ENCODE measurements at places on chromosomes 1 and 21. TPM values are rescaled to one million over a fixed set of nuclear protein-coding genes. Genes with fewer than 3 reads are reported as not detected.

DNA sequence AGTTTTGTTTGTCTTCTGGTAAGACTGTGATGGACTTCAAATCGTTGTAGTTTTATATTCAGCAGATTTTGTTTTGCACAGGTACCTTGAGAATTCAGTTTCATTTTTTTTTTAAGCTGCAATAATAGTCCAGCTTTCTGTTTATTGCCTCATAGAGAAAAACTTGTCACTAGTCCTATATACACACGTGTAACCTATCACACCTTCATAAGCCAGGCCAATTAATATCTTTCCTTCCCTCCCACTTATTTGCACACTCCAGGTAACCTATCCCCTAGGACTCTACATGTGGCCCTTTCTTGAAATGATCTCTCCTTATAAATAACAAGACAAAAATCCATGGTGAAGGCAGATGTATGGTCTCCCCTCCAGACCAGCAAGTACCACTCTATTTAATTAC, 62.4 kb downstream of the SLC22A15 start:
- no peak for DNase-seq

The HLCS gene
- total RNA-seq = 16.4 TPM

The FNDC5 gene
- 0.51 TPM for total RNA-seq

DNA sequence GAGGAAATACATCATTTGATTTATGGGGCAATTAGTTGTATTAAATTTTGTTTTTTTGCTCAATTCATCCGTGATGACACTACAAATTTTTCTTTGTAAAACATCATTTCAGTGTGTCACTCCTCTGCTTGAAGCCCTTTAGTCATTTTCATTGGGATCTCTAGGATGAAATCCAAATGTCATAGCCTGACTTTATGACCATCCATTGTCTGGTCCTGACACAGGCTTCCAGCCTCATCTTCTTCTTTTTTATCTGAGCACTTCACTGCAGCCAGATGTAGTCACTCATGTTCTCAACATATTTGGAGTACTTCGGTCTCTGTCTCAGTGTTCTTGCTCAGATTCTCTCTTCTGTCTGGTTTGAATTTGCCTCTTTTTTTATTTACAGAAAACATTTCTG, 173.1 kb downstream of the HMCN1 start:
- DNase-seq = no peak

- no peak for DNase-seq
These were observed 79.4 kb downstream of the SEC16B start for GRCh38 chr1:177890479-177890878.

The PADI4 gene
- total RNA-seq = not detected

The SEMA6C gene
- 6.2 TPM for total RNA-seq

GRCh38 chr1:210049616-210050015, 111.6 kb downstream of the SYT14 start:
- no peak for DNase-seq

GRCh38 chr1:208136459-208137182, 107.6 kb downstream of the PLXNA2 start:
- DNase-seq = no peak

DNA sequence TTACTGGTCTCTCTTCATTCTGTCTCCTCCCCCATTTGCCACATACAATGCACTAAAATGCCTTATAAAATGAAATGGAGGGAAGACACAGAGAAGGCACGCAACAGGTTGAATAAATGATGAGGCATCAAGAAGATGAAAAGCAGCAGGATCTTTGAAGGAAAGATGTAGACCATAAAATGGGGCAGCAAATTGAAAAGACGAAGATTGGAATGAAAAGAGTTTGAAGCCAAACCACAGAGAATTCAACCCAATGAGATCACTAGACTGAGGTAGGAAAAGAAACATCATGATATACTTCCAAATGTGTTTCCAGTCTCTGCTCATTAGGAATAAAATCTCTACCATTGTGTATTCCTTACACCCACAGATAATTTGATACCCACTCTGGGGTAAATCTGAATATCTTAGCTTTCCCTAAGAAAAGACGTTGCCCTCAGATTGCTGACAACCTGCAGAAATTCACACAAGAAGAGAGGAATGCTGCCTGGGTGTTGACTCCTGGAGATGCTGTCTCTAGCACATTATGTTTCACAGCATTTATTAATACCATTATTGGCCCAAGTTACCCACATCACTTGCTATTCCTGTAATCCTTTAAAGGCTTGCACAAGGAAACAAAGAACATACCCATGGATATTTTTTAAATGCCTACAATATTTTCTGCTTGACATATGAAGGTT, 230.9 kb downstream of the LTN1 start:
- no peak for DNase-seq

GRCh38 chr1:25944986-25945385, 38.8 kb upstream of the STMN1 start:
- DNase-seq = no peak

DNA sequence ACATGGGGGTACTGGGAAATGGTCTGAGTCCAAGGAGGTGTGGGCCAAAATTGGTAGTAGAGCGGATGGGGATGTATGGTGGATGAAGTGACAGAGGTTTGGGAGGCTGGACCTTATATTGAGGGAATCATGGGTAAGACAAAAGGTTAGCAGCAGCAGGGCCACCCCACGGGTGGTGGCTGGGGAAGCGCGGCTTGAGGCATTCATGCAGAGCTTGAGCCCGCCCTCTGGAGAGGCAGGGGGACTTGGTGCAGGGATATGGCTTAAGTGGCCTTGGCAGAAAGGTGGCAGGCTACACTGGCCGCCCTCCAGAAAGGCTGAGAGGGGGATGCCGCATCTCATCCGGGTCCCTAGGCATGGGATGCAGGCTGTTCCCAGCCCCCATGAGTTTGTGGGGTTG, 31.5 kb downstream of the HMGB4 start:
- DNase-seq = no peak

GRCh38 chr1:19533626-19534025, 48.3 kb upstream of the CAPZB start:
- no peak for DNase-seq

DNA sequence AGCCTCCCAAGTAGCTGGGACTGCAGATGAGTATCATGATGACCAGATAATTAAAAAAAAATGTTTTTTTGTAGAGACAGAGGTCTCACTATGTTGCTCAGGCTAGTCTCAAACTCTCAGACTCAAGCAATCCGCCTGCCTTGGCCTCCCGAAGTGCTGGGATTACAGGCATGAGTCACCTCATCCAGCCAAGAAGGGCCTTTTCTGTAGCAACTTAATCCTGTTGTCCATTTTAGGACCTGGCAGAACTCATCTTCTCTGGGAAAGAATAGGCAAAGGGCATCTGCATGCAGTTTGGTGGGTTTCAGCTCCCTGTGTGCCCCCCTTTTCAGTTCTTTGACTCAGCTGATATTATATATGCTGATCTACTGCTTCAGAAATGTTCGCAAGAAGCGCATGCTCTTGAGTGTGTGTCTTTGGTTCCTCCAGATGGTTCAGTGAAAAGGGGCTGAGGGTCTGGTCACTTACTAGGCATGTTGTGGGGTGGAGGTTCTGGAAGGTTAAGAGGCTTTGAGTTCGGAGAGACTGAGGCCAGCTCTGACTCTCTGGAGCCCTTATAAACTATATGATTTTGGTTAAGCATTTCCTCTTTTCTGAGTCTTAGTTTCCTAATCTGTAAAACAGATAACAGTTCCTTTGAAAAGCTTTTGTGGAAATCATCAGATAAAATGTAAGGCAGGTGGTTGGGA, 19.4 kb upstream of the SRSF4 start:
- DNase-seq = no peak

The COL11A1 gene
- total RNA-seq = under 0.01 TPM

The NUDT4B gene
- 11.9 TPM for total RNA-seq

DNA sequence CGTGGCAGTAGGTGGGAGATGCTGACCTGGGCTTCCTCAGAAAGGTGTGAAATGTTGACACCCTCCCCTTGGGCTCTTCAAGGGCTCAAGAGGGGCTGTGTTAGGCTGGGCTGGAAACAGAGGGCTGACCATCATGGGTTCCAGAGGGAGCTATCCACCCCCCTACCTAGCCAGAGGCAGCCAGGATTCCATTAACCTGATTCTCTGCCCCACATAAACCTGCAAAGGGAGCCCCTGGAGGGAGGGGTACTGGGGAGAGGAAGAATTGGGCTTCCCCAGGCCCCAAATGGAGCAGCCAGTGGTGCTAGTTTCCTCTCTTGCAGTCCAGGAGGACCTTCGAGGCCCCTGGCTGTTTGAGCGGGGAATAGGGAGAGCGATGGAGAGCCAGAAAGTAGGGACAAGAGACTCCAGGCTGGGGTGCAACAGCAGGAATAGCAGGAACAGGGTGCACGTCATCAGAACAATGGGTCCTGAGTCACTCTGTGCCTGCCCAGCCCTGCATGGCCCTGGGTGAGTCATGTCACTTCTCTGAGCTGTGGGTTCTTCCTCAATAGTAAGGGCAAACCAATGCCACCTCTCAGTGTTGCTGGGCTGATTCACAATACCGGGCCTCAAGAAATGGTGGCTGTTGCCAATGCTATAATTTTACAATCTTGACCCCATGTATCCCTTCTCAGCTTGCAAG, 121.2 kb downstream of the EPHB2 start:
- peak; percentile 41 for DNase-seq

DNA sequence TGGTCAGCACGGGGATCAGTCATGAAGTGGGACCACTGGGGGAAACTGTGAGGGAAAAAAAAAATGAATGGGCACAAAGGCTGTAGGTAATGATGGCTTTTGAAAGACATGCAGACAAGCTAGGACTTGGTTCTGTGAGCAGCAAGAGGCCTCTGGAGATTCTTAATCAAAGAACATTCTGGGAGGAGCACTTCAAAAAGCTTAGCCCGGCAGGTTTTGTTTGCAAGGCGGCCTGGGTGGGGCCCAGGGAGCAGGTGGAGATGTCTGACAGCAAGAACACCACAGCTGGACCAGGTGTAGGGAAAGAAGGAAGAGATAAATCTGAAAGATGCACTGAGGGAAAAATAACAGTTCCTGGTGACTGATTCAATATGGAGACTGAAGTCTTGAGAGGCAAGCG, 6.0 kb downstream of the TEX35 start:
- no peak for DNase-seq

The C1orf87 gene
- not detected for total RNA-seq

GRCh38 chr1:179143322-179143721, 61.5 kb downstream of the TOR3A start:
- no peak for DNase-seq

GRCh38 chr1:203167913-203168200, 7.8 kb downstream of the MYBPH start:
- DNase-seq = no peak

DNA sequence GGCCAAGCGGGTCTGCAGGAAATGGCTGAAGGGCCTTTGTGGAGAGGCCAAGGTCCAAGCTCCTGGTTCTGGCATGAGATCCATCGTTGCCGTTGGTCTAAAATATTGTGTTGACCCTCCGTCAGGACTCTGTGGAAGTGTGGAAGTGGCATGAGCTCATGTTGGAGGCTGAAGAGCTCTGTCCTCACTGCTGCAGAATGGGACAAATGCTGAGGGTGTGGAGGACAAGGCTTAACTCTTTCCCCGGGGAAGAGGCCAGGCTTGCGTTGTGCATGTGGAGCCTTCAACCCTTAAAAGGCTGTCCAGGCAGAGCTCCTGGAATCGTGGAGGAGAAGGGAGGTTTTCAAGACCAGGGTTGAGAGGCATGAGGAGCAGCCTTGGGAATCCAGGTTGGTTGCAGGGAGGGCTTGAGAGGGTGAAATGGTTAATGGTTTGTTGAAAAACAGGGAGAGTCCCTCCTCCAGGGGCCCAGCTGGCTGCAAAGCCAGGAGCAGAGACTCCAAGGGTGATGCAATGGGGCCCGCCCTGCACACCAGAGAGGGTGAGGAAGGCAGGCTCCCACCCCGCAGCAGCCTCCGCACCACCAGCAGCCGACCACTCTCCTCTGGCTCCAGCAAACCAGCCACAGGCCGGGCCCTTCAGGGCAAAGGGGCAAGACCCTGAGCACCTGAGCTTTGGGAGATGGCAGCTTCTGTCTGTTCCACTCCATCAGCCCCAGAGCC, 6.7 kb upstream of the AHCYL1 start:
- no peak for DNase-seq

DNA sequence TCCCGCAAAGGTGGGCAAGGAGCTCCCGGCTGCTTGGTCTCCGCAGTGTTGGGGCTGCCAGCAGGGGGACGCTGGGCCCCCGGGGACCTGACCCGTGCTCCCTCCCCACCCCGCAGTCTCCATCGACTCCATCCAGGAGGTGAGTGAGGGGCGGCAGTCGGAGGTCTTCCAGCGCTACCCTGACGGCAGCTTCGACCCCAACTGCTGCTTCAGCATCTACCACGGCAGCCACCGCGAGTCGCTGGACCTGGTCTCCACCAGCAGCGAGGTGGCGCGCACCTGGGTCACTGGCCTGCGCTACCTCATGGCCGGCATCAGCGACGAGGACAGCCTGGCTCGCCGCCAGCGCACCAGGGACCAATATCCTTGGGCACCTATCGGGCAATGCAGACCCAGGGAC, 3.5 kb downstream of the PLCH2 start:
- DNase-seq = no peak

The KIF14 gene
- total RNA-seq = 2.1 TPM

Measured in dermis microvascular lymphatic vessel endothelial cell (primary cell).